M059J (cell line): ENCODE measurements at places on chromosomes 6 and 20. TPM values are rescaled to one million over a fixed set of nuclear protein-coding genes. Genes with fewer than 3 reads are reported as not detected.

The ZBTB12 gene
- total RNA-seq, result 0.76 and 2.3 TPM in 2 replicates

The MEP1A gene
- total RNA-seq, result not detected in 2 replicates

The DBNDD2 gene
- total RNA-seq, result 15.4 and 17.6 TPM in 2 replicates

The CYP21A2 gene
- total RNA-seq, result not detected in 2 replicates

DNA sequence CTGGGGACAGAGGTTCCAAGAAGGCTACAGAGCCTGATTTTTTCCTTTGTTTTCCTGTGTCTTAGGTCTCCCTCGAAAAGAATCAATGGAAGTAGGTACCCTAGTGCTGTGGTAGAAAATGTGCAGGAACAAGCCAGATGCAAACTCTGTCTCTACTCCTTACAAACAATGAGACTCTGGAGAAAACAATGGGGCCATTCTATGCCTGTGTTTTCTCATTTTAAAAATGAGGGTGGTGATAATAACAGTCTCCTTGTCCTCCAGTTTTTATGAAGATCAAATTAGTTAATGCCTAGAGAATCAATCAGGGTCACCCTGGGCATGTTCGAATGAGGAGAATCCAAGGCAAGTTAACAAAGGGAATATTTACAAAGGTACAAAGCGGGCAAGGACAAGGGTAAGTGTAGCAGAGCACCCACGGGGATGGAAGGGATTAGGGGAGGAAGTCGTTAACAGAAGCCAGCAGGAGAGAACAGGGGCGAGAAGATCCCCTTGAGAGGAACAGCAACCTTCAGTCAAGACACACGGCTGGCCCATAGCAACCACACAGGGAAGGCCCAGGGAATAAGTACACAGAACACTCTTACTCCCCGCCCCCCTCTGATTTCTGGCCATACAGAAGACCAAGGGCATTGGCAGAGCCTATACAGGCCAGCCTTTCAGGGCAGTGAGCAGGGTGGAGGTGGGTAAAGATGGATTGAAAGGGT lies 342.8 kb downstream of the PTPRT start:
- DNase-seq, result no peak
